Hepatic stellate cell (primary cell): ENCODE measurements at places on chromosomes 12 and 14.

DNA sequence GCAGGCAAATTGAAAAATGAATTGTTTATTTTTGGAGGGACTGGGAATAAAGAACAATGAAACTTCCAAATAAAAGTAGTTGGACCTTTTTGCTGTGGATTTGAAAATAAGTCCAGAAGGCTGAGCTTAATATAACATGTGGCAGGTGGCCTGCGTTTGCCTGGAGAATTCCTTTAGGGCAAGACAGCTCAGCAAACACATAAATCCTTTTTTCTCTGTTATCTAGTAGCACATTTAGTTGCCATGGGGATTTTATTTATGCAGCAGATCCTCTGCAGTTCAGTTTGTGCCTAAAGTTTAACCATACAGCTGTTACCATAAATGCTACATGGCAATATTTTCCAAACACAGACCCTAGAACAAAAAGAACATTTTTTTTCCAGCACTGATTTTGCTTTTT, 180.0 kb downstream of the NPAS3 start:
- no peak for DNase-seq

- DNase-seq = no peak
These were observed 109.1 kb downstream of the C12orf50 start for GRCh38 chr12:87920139-87920538.

DNA sequence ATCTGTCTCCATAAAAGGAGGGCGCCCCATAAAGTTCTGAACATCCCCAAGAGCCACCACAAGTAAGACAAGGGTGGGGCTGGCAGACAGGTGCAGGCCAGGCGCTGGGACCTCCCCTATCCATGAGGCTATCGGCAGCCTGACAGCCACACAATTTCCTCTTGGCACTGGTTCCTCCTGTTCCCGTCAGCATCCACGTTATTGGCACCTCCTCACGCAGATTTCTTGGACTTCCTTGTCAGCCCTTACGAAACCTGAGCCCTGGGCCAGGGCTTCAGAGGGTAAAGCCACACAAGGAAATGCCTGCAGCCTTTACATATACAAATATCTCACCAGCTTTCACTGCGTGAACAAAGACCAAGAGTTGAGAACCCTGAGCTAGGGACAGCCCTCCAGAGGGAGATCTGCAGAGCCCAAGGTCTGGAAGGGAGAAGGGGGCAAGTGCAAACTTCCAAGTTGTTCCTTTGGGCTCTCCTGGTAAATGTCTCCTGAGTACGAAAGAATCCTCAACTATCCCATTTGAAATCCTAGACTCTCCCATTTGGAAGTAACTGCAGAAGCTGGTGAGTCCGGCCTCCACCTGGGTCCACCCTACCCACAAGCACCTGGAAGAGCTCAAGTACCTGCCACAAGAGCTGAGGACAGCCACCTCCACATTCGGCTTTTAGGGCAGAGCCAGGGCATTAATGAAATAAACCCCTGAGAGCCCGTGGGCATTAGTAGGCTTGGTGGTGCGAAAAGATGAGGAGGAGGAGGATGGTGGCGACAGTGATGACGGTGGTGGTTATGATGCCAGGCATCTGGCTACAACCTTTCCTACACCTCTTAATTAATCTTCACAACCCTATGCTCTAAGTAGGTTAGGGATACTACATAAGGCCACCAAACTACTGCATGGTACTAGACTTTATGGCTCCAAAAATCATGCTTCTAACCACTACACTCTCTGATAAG, 5.5 kb upstream of the TC2N start:
- DNase-seq = no peak

DNA sequence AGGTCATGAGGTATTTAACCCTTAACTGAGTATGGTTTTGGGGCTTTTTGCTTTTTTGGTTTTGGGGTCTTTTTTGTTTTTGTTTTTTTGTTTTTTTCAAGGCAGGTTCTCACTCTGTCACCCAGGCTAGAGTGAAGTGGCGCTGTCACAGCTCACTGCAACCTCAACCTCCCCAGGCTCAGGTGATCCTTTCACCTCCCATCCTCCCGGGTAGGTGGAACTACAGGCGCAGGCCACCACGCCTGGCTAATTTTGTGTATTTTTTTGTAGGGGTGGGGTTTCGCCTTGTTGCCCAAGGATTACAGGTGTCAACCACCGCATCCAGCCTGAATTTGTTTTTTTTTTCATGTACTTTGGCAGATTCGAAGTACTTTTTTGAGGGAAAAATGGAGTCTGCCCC, 19.9 kb downstream of the RAP1B start:
- DNase-seq = no peak

GRCh38 chr12:10672231-10672868, 1.5 kb downstream of the STYK1 start:
- DNase-seq = no peak

GRCh38 chr14:58216544-58216943, 16.6 kb downstream of the ACTR10 start:
- DNase-seq = peak; percentile 12

DNA sequence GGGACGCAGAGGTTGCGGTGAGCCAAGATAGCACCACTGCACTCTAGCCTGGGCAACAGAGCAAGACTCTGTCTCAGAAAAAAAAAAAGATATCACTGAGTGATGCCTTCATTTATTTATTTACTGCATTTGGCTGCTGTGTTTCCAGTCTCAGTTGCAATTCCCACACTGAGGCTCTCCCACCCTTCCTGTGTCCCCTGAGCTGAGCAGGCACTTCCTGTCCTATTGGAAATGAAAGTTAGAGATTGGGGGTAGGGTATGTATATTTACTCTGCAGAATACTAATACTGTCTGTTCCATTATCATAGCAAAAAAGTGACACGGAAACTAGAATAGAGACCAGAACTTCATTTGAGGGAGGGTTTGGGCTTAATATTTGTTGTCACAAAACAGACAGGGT, 1.6 kb upstream of the RBMS2 start:
- DNase-seq = no peak

DNA sequence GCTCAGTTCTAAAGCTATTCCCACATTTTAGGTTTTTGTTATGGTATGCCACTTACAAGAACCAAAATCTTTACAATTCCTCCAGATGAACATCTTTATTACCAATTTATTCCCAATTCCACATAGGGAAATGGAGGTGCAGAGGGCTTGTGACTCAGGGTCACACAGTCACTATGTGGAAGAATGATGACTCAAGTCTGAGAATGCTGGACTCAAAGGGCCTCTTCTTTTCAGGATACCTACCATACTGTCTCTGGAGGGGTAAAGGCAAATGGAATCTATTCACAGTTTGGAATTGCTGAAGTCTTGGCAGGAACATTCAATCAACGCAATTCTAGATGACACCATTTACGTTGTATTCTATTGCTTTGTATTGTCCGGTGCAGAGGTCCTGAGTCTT, 48.2 kb upstream of the MANSC4 start:
- DNase-seq = no peak

DNA sequence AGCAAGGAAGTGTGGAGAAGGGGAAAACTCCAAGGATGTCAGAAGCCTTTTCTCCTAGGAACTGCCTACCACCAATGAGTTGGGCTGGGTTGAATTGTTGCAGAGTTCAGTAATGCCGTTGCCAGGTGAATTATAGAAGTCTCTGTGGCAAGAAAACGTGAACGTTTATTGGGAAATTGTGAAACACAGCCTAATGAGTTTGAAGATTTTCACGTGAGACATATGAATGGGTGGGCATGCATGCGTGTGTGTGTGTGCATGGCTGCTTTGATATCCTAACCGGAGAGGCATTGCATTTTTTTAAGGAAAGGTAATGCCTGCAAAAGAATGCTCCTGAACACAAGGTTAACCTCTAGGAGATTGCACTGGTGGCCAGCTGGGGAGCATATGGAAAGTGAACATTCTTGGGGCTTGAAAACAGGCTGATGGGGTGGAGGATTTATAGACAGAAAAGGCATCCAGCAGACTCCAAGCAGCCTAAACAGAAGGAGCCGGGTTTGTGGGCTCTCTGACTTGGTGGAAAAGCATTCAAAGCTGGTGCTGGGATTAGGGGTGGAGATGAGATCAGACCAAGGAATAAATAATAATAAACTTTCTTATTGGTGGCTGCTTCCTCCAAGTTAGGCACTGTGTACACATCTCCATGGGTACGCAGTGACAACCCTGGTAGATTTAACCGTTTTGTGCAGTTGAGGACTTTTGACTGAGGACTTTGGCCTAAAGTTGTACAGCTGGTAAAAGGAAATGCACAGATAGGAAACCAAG, 67.8 kb downstream of the NTF3 start:
- DNase-seq = peak; percentile 65

DNA sequence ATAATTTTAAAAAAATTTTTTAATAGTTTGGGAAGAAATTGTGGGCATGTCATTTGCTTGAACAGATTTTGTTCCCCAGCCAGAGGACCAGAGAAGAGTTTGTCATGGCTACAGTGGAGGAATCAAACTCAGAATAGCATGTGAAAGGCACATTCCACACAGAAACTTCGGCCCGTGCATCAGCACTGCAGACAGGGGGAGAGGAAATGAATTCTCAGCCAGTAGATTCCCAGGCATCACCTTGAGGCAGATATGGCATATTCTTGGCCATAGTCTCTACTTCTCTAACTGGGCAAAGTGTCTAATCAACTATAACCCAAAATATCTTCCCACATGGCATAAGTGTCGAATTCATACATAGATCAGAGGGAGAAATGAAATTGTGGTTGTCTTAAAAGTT, 153.3 kb downstream of the PRKCH start:
- peak; percentile 27 for DNase-seq

DNA sequence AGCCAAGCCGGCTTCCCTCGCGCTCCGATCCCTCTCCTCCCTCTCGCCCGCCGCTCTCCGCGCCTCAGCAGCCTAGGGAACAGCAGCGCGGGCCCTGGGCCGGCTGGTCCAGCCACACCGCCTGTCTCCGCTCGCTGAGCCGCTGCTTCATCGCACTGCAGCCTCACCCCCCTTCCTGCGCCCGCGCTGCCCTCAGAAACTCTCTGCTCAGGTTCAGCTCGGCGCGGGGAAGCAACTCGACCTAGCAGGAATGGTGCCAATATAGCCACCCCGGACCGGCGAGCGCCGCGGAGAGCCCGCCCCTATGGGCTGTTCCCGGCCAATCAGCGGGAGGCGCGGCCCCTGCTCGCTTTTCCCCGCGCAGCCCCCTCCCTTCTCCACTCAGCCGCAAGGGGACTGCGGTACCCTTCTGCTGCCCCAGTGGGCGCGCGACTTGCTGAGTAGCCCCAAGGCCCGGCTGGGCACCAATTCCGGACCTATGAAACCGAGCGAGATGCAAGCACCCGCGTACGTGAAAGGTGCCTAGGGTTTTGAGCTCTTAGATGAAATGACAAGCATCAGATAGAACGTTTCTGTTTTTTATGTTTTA, at the start of gene ADAMTS20:
Gene ADAMTS20 (minus strand): TSS at position 233 of the 589 bp plus-strand sequence. CDS start 282 bp downstream, outside the sequence.
- DNase-seq = peak; percentile 15

DNA sequence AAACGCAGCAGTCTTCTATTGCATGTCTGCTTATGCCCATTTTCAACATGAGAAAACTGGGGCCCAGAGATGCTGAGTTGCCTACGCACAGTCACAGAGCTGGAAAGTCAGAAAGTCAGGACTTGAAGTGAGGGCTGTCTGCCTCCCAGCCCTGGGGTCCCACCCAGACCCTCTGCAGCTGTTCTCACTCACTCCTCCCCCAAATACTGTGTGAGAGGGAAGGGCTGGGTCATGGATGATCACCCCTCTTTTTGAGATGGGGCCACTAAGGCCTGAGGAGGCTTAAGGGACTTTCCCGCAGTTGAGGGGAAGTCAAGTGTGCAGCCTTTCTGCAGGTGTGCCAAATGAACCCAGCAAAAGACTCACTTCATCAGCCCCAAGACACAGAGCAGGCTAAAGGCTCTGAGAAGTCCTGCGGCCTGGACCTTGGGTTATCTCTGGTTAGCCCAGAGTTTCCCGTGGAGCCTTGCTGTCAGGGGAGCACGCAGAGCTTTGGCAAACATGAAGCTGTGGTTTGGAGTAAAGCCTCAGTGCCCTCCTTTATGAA, 18.7 kb downstream of the DTX1 start:
- DNase-seq = no peak

- no peak for DNase-seq
These were observed 159.3 kb downstream of the CAND1 start for GRCh38 chr12:67428431-67428830.

GRCh38 chr14:56494167-56494566, 85.4 kb upstream of the TMEM260 start:
- DNase-seq = no peak

GRCh38 chr14:102917469-102918211, 4.8 kb upstream of the AMN start:
- DNase-seq = peak; percentile 82
